ENCODE measurements at places on chromosomes 5 and 9.

- no peak for DNase-seq
Observed at GRCh38 chr5:147445090-147445489, 64.8 kb downstream of the DPYSL3 start.

DNA sequence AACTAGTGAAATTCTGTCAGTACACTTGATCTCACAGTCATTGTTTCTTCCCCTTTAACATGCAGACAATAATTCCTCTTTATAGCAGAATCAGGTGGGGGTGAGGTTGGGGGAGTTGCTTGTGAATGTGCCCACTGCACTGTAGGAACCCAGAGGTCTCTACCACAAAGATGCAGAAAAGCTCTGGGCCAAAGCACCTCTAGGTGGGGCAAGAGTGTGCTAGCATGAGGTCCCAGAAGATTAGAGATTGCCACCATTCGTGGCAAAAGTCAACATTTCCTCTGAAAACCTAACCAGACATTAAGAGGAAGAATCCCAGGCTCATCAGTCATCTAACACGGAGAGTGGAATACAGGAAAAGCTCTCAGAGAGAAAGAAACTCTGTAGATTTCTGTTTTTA lies 74.5 kb downstream of the PTCD2 start:
- no peak for DNase-seq

GRCh38 chr9:129776566-129776937 lies 23.7 kb upstream of the PTGES start:
- DNase-seq: no peak

- DNase-seq: no peak
Observed at GRCh38 chr5:137935190-137935589, 45.9 kb downstream of the PKD2L2 start.

- DNase-seq: no peak
Observed at GRCh38 chr5:150213530-150213929, 23.7 kb downstream of the SLC6A7 start.

- DNase-seq: no peak
Observed at GRCh38 chr9:82930116-82930515, 132.8 kb downstream of the RASEF start.

- peak; percentile 64 for DNase-seq
Observed at GRCh38 chr9:132268725-132269352, 85.9 kb downstream of the SETX start.

- DNase-seq: no peak
Observed at GRCh38 chr5:40442346-40442745, 237.4 kb upstream of the PTGER4 start.

DNA sequence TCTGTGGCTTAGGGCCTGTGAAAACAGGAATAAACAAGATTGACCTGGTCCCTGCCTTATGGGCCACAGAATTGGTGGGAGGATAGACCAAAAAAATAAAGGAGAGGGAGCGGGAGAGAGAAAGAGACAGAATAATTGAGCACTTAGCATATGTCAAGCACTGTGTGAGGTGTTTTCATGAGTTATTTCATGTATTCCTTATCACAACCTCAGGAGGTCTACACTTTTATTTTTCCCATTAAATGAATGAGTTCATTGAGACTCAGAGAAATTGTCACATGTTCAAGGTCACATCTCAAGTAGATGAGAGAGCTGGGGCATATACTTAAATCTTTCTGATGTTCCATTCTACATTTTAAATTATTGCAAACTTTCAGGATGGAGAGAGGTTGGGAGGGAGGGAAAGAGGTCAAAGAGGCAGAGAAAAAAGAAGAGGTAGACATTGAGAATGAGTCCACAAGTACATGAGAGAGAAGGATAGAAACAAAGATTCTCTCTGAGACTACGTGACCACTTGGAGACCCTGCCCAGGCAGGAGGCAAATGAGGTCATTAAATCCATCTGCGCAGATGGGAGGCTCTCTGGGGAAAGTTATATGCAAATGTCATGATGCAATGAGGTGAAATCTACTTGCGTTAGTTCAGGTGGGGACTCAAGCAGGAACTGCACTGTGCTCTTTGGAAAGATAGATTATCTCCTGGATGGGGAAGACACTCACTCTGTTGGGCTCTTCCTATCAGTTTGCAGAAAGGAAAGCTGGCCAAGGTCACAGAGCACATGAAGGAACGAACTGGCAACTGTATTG lies 241.5 kb downstream of the PAPPA start:
- no peak for DNase-seq

GRCh38 chr5:9415566-9415965 lies 130.3 kb downstream of the SEMA5A start:
- no peak for DNase-seq

DNA sequence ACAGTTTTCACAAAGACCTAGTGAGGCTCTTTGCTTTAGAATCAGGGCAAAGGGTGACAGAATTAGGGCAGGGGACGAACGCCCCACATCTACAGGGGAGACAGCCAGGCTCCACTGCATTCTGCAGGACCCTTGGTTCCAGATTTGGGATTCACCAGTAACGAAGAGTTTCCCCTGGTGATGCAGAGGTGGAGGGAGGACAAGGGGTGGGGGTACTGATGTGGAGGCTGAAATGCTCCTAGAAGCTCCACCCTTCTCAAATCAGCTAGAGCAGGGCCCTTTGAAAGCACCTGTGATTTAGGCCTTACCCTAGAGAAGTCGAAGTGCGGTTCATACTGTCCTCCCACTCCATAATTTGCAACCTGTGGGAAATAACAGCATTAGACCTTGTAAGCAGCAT lies 29.1 kb downstream of the P4HA2 start:
- no peak for DNase-seq

GRCh38 chr5:113281194-113281593 lies 153.6 kb downstream of the TSSK1B start:
- DNase-seq: no peak

DNA sequence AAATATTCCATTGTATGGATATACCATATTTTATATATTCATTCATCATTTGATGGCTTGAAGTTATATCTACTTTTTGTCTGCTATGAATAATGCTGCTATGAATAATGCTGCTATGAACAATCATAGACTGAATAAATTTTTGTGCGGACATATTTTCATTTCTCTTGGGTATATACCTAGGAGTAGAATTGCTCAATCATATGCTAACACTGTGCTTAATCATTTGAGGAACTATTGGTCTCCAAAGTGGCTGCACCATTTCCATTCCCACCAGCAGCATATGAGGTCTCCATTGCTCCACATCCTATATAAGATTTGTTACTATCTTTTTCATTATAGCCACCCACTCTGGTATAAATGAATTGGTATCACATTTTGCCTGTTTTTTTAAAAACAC lies 18.3 kb upstream of the TEK start:
- no peak for DNase-seq

- DNase-seq: no peak
Observed at GRCh38 chr9:134181648-134182034, 17.3 kb upstream of the RNU6ATAC start.
